Fibroblast of lung (primary cell): ENCODE measurements at places on chromosomes 1 and 21. TPM values are rescaled to one million over a fixed set of nuclear protein-coding genes. Genes with fewer than 3 reads are reported as not detected.

Gene ST6GALNAC5
- 0.24 and 0.37 TPM in 2 replicates for polyA plus RNA-seq

Gene MACO1
- polyA plus RNA-seq = 12.4 and 14.2 TPM in 2 replicates

Gene CCNL2
- 70.5 and 116 TPM in 2 replicates for polyA plus RNA-seq

Gene TSTD1
- 0.24 and 7.5 TPM in 2 replicates for polyA plus RNA-seq

Gene DNASE2B
- polyA plus RNA-seq = not detected in 2 replicates

Gene HES3
- not detected in 2 replicates for polyA plus RNA-seq

Gene OR2M5
- not detected in 2 replicates for polyA plus RNA-seq

Gene IGFN1
- 0.01 TPM in 1 of 2 replicates, not detected in the other for polyA plus RNA-seq

Gene CR1L
- not detected in 2 replicates for polyA plus RNA-seq

Gene C8B
- polyA plus RNA-seq = not detected in 2 replicates

Gene TMPRSS15
- not detected in 2 replicates for polyA plus RNA-seq

Gene RHBG
- polyA plus RNA-seq = not detected in 2 replicates

Gene C8A
- not detected in 2 replicates for polyA plus RNA-seq
